Ovary (tissue), 10 donors: ENCODE measurements at places on chromosomes 6 and 20. TPM values are rescaled to one million over a fixed set of nuclear protein-coding genes. Genes with fewer than 3 reads are reported as not detected.

- peak; percentile 37 for DNase-seq
Measured at GRCh38 chr6:53793318-53794136, 1.3 kb upstream of the LRRC1 start.

GRCh38 chr6:169999367-169999766 is 247.9 kb downstream of the ERMARD start:
- DNase-seq: no peak

DNA sequence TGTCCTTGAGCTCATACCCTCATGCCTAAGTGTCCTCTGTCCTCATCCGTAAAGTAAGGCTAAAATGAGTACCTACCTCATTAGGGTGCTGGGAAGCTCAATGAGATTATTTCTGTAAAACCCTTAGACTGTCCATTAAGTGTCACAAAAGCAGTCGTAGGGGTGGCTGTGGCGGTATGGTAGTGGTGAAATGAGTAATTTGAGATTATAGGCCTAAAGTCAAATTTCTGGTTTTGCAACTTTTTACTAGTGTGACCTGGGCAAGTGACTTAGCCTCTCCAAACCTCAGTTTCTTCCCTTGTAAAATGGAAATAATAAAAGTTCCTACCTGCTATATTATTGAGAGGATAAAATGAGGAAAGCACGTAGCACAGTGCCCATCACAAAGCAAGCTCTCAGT is 148.2 kb upstream of the AKAP12 start:
- no peak for DNase-seq

The PHACTR3 gene
- 13.0 TPM for polyA plus RNA-seq

DNA sequence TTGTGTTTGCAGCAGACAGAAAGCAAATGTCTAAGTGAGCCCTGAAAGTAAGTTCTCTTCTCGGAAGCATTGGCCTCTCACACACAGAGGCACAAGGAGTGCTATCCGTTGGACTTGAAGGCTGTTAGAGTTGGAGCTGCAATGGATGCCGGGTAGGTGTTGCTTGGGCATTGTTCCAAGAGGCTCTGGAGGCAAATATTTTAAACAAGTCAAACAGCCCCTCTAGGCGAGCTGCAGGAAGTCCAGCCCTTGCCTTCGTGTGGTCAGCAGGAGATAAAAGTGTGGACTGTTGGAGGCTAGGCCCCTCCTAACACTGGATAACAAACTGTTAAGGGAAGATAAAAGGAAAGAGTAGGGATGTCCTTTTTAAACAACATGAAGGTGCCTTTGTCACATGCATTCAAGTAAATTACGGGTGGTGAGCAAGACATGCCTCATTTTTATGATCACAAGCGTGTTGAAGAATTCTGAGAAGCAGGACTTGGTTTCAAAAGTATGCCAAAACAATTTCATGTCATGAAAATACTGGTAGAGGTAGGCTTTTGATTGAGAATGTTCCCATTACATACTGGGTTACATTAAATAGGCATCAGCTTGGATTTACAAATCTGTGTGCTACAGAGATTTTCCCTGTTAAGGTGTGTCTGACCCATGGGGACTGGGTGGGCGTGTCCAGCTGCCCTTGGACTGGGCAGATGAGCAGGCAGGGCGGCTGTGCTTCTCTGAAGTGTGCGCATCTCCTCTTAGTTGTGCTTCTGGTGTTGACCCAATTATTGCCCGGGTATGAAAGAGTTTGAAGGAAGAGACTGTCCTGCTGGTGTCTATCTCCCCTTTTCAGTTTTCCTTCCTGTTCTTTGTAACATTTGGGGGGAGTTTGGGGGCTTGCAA is 57.5 kb downstream of the RREB1 start:
- no peak for DNase-seq

- DNase-seq: no peak
Measured at GRCh38 chr6:57163956-57164355, 8.2 kb upstream of the BAG2 start.

The PMEPA1 gene
- 28.5 TPM for polyA plus RNA-seq

DNA sequence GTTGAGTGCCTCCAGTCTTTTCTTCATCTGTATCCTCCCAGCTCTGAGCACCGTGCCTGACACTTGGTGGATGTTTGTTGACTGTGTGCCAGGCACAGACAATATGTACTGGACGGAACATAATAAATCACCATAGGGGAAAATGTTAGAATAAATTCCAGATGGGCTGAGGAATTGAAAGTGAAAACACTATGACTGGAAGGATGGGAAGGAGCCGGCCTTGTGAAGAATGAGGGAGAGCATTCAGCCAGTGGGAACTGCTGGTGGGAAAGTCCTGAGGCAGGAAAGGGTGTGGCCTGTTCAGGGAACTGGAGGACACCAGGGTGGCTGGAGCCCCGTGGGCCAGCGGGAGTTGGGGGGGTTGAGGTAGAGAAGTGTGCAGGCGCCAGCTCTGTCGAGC is 75.4 kb downstream of the MTHFD1L start:
- no peak for DNase-seq

- DNase-seq: no peak
Measured at GRCh38 chr20:33474097-33474873, 15.6 kb upstream of the CBFA2T2 start.

GRCh38 chr6:103101267-103101666 is 1707.8 kb downstream of the GRIK2 start:
- DNase-seq: no peak

The KCNK15 gene
- polyA plus RNA-seq: 1.7 TPM

- no peak for DNase-seq
Measured at GRCh38 chr6:112153926-112154607, 66.7 kb downstream of the FAM229B start.

DNA sequence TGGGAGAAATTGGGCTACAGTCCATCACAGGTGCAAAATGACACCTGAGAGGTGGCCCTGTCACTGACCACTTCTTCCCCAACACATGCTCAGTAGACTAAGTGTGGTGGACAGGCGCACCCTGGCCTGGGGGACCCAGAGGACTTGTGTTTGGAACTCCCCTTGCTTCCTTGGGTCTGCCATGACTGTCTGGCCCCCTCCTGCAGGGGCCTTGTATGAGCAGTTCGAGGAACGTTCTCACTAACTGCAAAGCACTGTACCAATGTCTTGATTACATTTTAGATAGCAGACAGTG is 4.0 kb upstream of the PCK1 start:
- DNase-seq: no peak

The ZKSCAN3 gene
- polyA plus RNA-seq: 2.0 TPM

The C6orf52 gene
- polyA plus RNA-seq: 1.5 TPM

DNA sequence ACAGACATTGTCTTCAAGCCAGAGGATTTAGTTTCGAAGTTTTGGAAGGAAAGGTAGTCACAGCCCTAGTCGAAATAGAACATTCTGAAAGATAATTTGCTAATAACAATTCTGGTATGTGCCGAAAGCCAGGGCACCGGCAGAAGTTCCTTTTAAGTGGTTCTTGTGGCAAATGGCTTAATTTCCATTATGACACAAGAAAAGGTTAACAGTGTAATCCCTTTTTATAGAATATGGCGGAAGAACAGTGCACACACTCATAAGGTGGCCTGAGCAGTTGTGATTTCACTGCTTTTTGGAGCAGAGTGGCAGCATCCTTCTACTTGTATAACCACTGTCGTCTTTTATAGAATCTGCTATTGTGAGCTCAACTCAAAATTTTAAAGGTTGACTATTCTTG is 152.4 kb downstream of the SASH1 start:
- DNase-seq: no peak

The SLC22A7 gene
- polyA plus RNA-seq: not detected

DNA sequence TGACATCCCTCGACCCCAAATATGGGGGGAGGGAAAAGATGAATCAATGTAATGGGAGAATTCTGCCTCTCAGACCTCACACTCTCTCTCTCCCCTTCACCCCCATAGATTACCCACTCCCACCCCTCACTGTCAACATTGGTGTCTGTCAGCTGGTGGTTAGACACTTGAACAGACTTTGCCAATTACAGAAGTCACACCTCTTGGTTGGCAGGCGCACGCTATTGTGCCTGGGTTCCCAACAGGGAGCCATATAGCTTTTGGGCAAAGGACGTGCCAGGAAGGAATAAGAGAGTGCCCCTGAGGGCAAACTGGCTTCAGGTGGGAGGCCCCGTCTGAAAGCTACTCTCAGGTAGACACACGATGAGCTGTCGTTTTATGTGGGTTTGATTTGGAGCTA is 54.1 kb upstream of the FYN start:
- DNase-seq: no peak

The NNAT gene
- polyA plus RNA-seq: 0.69 TPM

The PACRG gene
- polyA plus RNA-seq: 4.5 TPM

The UBR2 gene
- polyA plus RNA-seq: 10.2 TPM

DNA sequence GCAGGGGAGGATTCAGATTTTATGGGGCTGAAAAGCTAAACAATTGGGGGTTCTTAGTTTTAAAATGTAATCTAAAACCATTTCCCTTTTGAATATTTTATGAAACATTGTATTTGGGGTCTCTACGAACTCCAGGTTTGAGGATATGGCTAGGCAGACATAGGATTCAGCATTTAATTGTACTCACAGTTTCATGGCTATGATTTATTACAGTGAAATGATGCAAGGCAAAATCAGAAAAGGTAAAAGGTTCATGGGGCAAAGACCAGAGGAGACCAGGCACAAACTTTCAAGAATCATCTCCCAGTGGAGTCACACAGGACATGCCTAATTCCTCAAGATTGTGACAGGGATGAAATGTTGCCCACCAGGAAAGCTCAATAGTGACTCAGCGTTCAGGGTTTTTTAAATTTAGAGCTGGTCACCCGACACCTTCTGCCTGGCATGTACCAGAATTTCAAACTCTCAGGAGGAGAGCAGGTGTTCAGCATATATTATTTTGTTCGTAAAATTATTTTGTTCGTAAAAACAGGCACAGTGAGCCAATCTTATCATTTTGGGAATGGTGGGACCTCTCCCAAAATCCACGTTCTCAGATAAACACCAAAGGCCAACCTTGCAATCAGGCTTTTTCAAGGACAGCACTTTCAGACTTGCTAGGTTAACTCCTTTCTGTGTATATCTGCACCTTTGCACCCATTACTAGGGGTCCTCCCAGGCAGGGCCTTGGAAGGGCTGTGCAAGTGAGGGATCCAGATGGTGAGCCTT is 270.3 kb downstream of the NKAIN2 start:
- DNase-seq: no peak

GRCh38 chr6:96972689-96973088 is 48.2 kb downstream of the KLHL32 start:
- no peak for DNase-seq

GRCh38 chr6:40536442-40536841 is 50.7 kb downstream of the LRFN2 start:
- no peak for DNase-seq

GRCh38 chr20:63435552-63435951 is 36.9 kb downstream of the KCNQ2 start:
- no peak for DNase-seq

The FAM209B gene
- polyA plus RNA-seq: not detected

- no peak for DNase-seq
Measured at GRCh38 chr6:101803136-101803535, 409.6 kb downstream of the GRIK2 start.

DNA sequence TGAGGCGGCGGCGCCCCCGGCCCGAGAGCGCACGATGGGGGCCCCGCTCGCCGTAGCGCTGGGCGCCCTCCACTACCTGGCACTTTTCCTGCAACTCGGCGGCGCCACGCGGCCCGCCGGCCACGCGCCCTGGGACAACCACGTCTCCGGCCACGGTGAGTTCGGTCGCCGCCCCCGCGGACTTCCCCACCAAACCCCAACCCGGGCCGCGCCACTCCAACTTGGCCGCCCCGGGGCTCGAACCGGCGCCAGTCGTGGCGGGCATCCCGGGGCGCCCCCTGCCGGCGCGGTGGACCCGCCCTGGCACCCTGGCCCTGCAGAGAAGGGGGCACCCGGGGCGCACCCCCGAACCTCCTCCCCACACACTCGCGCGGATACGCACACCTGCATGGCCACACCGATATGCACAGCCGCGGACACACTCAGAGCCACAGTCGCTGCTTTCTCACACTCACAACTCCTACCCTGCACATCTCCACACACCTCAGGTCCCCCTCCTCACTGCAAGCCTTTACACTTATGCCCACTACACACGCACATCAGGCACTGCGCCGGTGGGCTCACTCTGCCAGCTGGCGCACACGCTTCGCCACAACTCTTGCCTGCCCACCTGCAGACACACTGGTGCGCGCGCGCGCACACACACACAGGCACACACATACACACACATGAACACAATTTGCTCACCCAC is 535 bp downstream of the VSTM2L start:
- DNase-seq: no peak

- DNase-seq: no peak
Measured at GRCh38 chr20:62062661-62063314, 2.9 kb downstream of the TAF4 start.

DNA sequence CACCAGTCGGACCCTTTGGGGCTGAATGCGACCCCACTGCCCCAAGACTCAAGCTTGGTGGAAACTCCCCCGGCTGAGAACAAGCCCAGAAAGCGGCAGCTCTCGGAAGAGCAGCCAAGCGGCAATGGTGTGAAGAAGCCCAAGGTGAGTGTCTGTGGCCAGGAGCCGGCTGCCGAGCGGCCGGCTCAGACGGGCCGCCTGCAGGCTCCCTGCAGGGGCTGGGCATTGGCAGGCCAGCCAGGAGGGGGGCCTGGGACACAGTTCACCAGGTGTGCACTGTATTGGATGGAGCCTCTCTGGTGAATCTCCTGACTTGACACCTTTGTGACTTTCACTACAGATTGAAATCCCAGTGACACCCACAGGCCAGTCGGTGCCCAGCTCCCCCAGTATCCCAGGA is 6.0 kb downstream of the PCIF1 start:
- no peak for DNase-seq

GRCh38 chr6:4829089-4829488 is 52.9 kb downstream of the CDYL start:
- DNase-seq: no peak

The CRIP3 gene
- 1.8 TPM for polyA plus RNA-seq

The DHX35 gene
- polyA plus RNA-seq: 11.2 TPM

The NINL gene
- 17.4 TPM for polyA plus RNA-seq

DNA sequence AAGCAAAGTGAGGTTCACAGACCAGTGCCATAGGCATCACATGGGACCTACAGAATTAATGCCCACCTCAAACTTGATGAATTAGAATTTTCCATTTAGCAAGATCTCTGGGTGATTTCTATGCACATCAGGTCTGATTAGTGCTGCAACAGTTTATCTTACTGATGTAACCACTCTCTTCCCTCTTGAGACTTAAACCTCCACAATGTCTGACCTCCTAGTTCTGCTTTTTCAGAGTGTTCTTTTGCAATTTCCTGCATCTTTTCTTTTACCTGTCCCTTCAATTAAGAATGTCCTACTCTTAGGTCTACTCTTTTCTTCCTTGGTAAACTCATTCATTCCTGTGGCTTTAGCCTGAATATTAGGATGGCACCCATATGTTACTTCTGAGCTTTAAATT is 615.3 kb downstream of the TFAP2A start:
- no peak for DNase-seq

GRCh38 chr6:133170602-133171001 is 70.6 kb upstream of the EYA4 start:
- no peak for DNase-seq
